WTC11 (cell line): ENCODE measurements at places on chromosomes 11 and 22. TPM values are rescaled to one million over a fixed set of nuclear protein-coding genes. Genes with fewer than 3 reads are reported as not detected.

GRCh38 chr22:26555478-26555877 lies 34.5 kb downstream of the TPST2 start:
- H3K27ac ChIP-seq: peak overlapping the region; percentile 95
- H3K4me3 ChIP-seq: 0 out of 2 replicates have a peak overlapping the region, but pooled peaks have one; percentile 4
- H3K4me1 ChIP-seq: peaks cover 88% of the 10 kb centered on the region
- H3K36me3 ChIP-seq: no peaks in the 10 kb centered on the region
- no peaks in the 10 kb centered on the region for H3K27me3 ChIP-seq
- DNase-seq: no peak

Gene OR2AG1
- total RNA-seq: not detected in 3 replicates

Gene KRTAP5-8
- not detected in 3 replicates for total RNA-seq

Gene OR52A1
- 3.7 to 5.4 TPM (median 4.4 TPM) in 3 replicates for total RNA-seq

- H3K4me1 ChIP-seq: peaks cover 56% of the 10 kb centered on the region
- peak; percentile 38 for DNase-seq
- peaks cover 27% of the 10 kb centered on the region for H3K27me3 ChIP-seq
- H3K4me3 ChIP-seq: no peak overlapping the region
- no peaks in the 10 kb centered on the region for H3K36me3 ChIP-seq
- peak overlapping the region; percentile 26; the same call in 1 of the 2 replicates for H3K27ac ChIP-seq
These were observed 13.8 kb downstream of the JAML start for GRCh38 chr11:118211006-118211405.

GRCh38 chr22:41458161-41458728 lies 10.2 kb downstream of the PHF5A start:
- no peaks in the 10 kb centered on the region for H3K27me3 ChIP-seq
- H3K27ac ChIP-seq: 0 out of 2 replicates have a peak overlapping the region, but pooled peaks have one; percentile 36
- no peak overlapping the region for H3K4me3 ChIP-seq
- DNase-seq: no peak

Gene KRTAP5-6
- total RNA-seq: 0.35 TPM in 1 of 3 replicates, not detected in the others

- DNase-seq: peak; percentile 48
- H3K36me3 ChIP-seq: no peaks in the 10 kb centered on the region
- H3K27ac ChIP-seq: no peak overlapping the region
- H3K4me3 ChIP-seq: peak overlapping the region; percentile 66
- H3K27me3 ChIP-seq: peaks cover 73% of the 10 kb centered on the region
These were observed 2.0 kb downstream of the CLCF1 start for GRCh38 chr11:67371189-67371910.

DNA sequence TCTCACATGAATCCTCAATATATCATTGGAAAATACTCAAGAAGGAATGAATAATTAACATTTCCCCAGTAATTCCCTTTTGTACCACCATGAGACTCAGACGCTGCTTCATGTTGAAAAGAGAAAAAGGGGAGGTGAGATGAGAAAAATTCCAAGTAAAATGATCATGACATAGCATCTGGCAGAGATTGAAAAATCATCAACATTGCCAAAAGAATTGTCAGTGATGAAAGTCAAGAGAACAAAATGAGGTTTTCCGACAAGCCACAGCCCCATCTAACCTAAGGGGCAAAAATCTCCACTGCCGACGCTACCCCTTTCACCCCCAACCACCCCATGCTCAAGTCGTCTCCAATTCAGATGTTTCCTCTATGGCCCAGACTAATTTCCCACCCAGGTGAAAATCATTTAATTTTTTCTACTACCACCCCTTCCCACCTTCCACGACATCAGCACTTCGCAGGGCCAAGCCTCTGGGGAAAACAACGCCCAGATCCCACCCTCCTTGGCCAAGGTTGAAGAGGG lies 1.2 kb downstream of the RAB6A start:
- DNase-seq: no peak
- peaks cover 4% of the 10 kb centered on the region; the same call in 1 of the 2 replicates for H3K36me3 ChIP-seq
- peak overlapping the region; percentile 74 for H3K27ac ChIP-seq
- no peaks in the 10 kb centered on the region for H3K27me3 ChIP-seq
- H3K4me1 ChIP-seq: peaks cover 28% of the 10 kb centered on the region

GRCh38 chr11:62843466-62843865 lies 4.1 kb upstream of the WDR74 start:
- peaks cover 21% of the 10 kb centered on the region for H3K36me3 ChIP-seq
- H3K4me3 ChIP-seq: no peak overlapping the region
- H3K27ac ChIP-seq: peak overlapping the region; percentile 69
- H3K27me3 ChIP-seq: no peaks in the 10 kb centered on the region
- DNase-seq: no peak
- H3K4me1 ChIP-seq: peaks cover 11% of the 10 kb centered on the region

Gene TTC38
- 20.7 to 29.2 TPM (median 27.5 TPM) in 3 replicates for total RNA-seq

DNA sequence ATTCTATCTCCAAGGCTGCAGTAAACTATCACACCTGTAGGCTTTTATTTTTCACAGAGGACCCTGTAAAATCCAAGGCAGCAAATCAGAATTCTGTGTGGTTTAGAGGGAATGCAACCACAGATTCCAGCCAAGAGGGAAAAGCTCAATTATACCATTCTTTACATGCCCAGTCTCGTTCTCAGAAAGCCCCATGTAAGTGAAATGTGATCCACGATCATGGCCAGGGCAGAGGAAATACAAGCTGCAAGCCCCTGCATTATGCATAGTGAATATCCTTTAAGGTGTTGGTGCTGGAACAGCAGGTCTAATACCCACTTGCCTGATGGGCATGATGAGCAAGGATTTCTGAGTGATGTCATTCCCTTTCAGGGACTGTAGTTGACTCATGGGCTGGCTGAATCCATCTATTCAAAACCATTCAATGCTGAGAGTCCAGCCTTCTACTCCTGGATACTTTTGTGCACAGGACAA lies 198.7 kb upstream of the MTMR2 start:
- H3K27ac ChIP-seq: no peak overlapping the region
- DNase-seq: no peak
- peaks cover 15% of the 10 kb centered on the region for H3K4me1 ChIP-seq
- no peak overlapping the region for H3K4me3 ChIP-seq

GRCh38 chr11:75771646-75772410 lies 3.2 kb downstream of the DGAT2 start:
- no peak for DNase-seq
- H3K36me3 ChIP-seq: no peaks in the 10 kb centered on the region; the same call in 1 of the 2 replicates
- no peak overlapping the region for H3K27ac ChIP-seq
- peaks cover 62% of the 10 kb centered on the region for H3K27me3 ChIP-seq
- H3K4me1 ChIP-seq: peaks cover 40% of the 10 kb centered on the region

Gene ADM2
- 6.3 to 10.9 TPM (median 7.6 TPM) in 3 replicates for total RNA-seq

DNA sequence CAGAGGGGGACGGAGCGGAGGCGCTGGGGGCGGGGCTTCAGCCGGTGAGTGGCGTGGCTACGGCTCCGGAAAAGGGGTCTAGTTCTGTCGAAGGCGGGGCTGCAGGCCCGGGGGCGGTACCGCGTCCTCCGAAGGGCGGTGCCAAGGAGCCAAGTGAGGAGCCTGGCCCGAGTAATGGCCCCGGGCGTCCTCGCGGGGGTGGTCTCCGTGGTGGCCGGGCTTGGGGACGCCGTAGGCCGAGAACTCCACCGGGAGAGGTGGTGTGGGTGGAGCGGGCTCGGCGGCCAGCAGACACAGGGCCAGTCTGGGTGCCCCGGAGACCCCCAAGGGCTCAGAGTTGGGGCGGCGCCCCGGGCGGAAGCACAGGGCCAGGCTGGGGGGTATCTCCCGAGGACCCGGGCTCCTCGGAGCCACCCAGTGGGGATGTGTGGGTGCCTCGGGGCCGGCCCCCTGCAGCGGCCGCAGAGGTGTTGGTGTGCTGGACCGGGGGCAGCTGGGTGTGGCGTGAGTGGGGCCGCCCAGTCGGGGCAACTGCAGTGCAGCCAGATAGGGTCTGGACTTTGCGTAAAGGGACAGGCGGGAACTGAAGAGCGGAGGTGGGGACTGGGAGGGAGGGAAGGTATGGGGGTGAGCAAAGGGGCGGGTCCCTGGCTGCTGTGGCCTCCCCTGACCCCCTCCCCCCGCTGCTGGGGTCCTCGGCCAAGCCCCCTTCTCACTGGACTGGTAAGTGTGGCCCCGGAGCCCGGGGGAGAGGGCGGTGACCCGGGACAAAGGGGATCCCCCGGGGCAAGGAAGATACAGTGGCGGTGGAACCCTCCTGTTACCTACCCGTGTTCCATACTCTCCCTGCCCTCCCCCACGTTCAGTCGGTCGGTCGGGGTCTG lies 838 bp downstream of the FKBP2 start:
- H3K36me3 ChIP-seq: peaks cover 12% of the 10 kb centered on the region
- H3K27ac ChIP-seq: peak overlapping the region; percentile 86; the same call in 1 of the 2 replicates
- no peaks in the 10 kb centered on the region for H3K27me3 ChIP-seq

DNA sequence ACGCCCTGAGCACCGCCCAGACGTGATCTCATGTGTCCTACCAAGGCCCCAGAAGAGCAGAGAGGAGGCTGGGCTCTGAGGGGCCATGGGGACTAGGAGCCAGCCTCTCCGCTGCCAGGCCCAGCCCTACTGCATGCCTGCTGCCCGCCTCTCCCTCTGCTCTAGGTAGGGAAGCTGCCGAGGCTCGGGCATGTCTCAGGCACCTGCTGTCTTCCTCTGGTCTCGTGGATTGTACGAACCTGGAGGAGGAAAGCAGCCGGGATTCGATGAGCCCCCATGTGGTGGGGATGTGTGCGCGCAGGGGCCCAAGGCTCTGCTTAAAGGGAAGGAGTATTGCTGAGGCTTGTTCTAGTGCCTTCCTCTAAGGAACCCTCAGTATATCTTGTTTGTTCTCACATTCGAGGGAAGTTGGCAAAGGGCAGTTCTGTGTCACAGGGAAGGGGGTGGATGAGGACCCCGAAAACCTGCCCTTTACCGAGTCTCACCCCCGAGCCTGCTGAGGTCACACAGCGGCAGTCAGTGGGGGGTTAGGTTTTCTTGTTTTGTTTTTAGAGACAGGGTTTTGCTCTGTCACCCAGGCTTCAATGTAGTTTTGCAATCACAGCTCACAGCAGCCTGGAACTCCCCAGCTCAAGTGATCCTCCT lies 21.2 kb downstream of the DAGLA start:
- H3K27ac ChIP-seq: no peak overlapping the region
- no peaks in the 10 kb centered on the region; the same call in 1 of the 2 replicates for H3K27me3 ChIP-seq
- DNase-seq: peak; percentile 81
- H3K36me3 ChIP-seq: no peaks in the 10 kb centered on the region
- H3K4me1 ChIP-seq: peaks cover 19% of the 10 kb centered on the region

GRCh38 chr11:120217941-120218694 lies 7.3 kb downstream of the OAF start:
- no peak overlapping the region for H3K4me3 ChIP-seq
- peaks cover 69% of the 10 kb centered on the region for H3K27me3 ChIP-seq
- H3K27ac ChIP-seq: no peak overlapping the region

GRCh38 chr11:102546923-102547471 lies 16.4 kb upstream of the MMP7 start:
- H3K36me3 ChIP-seq: no peaks in the 10 kb centered on the region
- H3K27me3 ChIP-seq: peaks cover 2% of the 10 kb centered on the region; the same call in 1 of the 2 replicates
- H3K27ac ChIP-seq: no peak overlapping the region

DNA sequence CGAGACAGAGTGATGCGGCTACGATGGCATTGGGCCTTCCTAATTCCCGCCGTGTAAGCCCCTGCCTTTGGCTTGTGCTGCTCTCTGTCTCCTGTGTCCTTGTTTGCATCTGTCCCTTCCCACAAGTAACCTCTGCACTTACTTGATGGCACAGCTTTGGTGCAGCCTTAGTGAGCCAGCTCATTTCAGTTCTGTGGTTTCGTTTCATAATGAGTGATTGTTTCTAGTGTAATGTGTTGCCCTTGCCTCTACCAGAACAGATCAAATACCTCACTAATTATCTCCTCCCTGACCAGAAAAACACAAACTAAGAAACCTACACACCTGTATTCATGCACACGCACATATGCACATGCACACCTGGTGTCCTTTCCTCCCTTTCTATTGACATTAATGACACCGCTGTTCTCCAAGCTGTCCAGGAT lies 58.8 kb downstream of the GRK3 start:
- no peak overlapping the region for H3K4me3 ChIP-seq
- H3K36me3 ChIP-seq: no peaks in the 10 kb centered on the region; the same call in 1 of the 2 replicates
- H3K27me3 ChIP-seq: peaks cover 15% of the 10 kb centered on the region
